Left renal pelvis (tissue), 4 donors: ENCODE measurements at places on chromosomes 4 and X.

- DNase-seq = no peak
Measured at GRCh38 chr4:142044271-142044670, 407.9 kb downstream of the IL15 start.

- no peak for DNase-seq
Measured at GRCh38 chrX:57647020-57647419, 33.0 kb downstream of the NLRP2B start.

DNA sequence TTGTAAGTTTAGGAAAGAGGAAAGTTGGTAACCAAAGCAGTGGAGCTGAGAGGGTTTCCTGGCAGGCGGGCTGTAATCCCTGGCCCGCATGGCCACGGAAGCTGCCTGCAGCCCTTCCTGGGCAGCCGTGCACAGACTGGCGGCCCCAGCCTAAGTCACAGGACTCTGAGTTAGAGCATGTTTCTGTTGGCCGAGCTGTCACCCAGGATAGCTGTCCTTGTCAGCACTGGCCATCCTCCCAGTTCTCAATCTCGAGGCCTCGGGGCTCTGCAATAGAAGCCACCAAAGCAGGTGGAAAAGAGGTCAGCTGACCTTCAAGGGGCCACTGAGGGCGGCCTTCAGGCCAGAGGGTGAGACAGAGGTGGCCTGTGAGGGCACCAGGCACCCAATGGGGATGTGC, 20.5 kb downstream of the PNMA6E start:
- DNase-seq = no peak

DNA sequence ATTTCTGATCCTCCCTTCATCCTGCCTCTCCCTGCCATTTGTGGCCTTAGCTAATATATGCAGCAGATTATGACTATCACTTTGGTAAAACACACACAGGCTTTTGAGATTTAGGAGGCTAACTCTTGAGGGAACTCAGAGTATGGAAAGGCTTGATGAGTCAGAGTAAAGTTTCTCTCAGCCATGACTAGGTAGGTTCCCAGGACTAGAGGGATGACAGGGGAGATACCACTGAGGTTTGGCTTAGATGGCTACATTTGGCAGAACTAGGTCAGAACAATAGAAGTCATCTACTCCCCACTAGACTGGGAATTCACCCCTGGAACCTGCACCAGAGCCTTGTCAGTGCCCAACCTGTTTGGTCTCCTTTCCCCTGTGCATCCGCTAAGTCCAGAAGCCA, 585.7 kb downstream of the TLL1 start:
- DNase-seq = no peak

DNA sequence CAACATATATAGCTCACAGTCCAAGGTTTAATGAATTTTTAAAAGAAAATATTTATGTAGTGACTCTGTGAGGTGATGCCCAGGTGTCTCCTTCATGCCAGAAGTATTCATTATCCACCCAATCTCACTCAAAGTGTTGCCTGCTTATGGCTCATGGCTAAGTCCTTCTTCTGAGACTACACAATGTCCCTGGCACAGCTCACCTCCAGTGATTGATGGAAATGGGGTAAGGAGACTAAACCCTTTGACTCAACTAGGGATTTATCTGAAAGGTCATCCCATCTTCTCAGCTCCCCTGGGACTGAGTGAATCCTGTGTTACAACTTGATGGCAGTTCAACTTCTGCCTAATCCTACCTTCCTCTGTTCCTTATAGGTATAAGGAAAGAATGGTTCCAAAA, 74.2 kb downstream of the FAM13A start:
- DNase-seq = no peak

DNA sequence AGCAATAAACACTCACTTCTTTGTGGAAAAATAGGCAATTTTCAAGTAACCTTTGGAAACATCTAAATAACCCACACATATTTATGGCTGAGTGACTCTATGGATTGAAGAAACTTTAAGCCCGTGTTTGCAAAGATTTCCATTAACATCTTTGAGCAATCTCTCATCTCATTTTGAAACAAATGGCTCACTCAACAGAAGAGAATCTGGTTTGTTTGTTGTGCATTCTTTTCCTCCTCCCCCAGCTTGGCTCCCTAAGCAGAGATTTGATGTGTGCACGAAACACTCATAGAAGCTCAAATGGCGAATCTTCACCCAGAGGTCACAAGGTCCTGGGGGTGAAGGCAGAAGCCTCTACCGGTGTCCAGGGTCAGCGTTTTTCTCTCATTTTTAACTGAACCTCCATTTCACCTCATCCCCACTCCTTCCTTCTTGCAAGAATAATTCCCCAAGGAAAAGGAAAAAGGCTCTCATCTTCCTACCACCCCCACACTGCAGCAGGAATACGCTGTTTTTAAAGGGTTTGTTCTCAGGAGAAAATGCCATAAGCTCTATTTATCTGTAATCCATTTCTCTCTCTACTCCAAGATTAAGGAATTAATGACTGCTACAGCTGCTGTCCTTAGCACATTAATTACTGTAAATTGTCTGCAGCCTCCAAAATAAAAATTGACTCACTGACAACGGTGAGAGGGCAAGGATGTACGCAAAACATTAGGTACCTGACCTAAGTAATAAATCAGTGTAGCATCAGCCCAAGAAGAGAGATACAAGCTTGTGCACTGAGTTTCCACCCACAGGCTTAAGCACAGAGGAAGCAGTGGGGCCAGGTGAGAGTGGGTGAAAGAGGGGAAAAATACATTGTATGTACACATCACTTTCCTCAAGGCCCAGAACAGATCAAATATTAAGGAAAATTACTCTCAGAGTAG, 307.6 kb upstream of the NOCT start:
- DNase-seq = no peak

- no peak for DNase-seq
Measured at GRCh38 chr4:64940698-64941097, 531.4 kb upstream of the TECRL start.

DNA sequence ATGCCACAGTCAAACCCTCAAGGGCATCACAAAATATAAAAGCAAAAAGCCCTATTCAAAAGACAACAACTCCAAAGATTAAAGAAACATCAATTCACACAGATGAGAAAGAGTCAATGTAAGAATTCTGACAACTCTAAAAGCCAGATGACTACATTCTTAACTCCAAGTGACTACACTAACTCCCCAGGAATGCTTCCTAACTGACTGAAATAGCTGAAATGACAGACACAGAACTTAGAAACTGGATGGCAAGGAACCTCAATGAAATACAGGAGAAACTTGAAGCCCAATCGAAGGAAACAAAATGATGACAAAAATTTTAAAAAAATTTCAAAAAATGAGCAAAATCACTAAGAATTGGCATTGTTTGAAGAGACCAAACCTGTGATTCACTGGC, 1047.6 kb upstream of the PCDH10 start:
- DNase-seq = no peak

DNA sequence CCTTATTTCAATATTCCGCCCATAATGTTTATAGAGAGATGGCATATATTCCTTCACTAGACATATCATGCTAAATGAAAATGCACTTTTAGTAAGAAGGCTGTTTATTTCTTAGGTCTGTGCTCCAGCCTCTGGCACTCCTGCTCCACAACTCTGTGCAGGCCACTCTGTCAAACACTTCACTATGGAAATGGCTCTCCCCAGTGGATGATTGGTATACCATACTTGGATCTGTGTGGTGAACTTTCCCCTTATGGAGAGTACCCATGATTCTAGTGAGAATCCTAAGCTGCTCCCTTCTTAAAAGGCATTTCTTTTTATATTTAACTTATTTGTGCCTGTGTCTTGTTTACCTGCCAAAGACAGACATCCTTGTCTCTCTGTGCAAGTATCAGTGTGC, 480.1 kb upstream of the GALNT7 start:
- no peak for DNase-seq

DNA sequence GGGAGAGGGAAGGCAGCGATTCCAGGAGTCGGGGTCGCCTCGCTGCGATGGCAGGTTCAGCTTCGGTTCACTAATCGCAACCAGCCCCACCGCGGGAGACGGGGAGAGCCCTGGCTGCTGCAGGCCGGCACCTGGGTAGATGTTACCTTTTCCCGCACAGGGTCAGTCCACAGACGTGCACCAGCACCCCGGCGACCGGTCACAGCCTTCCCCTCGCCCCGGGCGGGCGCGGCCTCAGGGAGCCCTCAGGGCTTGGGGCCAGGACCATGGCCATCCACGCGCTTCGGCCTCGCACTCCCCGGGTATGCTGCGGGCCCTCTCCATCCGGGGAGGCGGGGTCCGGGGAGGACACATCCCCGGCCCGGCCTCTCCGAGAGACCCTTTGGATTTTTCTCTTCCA, 26.1 kb upstream of the EXOC1L start:
- DNase-seq = no peak

DNA sequence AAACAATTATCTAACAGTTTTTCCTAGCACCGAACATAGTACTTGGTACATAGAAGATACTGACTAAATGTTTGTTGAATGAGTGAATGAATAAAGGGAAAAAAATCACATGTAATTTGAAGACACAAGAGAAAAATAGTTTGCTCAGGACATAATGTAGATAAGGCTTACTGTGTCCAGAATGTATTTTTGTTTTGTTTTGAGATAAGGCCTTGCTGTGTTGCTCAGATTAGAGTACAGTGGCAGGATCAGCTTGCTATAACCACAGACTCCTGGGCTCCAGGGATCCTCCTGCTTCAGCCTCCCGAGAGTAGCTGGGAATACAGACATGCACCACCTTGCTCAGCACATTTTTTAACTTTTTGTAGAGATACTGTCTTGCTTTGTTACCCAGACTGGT, 6.5 kb downstream of the FAM199X start:
- DNase-seq = no peak

DNA sequence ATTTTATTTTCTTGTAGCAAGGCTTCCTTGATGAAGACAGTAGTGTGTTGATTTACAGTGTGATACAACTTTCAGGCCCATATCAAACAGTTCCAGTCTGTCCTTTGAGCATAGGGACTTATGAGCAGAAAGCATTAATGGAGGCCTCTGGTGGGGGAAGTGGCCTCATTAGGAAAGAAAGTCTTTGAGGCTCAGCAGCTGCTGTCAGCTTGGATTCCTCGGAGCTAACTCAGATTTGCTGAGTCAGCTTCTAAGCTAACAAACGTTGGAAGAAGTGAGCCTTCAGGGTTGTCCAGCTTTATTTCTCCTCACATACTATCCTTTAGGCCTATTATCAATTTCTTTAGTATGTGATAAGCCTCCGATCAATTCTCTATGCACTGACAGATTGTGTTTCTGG, 15.8 kb upstream of the SFRP2 start:
- no peak for DNase-seq

GRCh38 chr4:145716200-145716599, 36.3 kb downstream of the C4orf51 start:
- no peak for DNase-seq

DNA sequence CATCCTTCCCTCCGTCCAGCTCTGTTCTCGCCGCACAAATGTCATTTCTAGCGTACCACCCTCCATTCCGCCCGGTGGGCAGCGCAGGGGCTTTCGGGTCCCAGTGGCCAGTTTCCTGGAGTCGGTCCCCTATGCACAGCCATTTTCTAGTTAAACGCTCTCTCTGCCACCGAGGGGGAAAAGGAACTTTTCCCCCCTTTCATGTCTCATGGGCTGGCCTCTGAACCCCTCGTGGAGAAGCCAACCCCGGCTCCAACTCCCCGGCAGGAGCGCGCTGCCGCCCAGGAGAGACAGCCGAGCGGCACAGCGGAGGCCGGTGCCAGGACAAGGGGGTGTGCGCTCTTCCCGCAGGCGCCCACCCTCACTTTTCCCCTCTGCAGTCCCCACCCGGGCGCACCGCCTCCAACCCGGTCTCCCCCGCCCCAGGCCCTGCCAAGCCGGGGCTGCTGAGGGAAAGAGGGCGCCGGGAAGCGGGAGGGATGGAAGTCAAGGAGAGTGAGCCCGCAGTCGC, 662 bp downstream of the APBB2 start:
- no peak for DNase-seq

GRCh38 chr4:25343671-25344070, 31.1 kb downstream of the ZCCHC4 start:
- no peak for DNase-seq

DNA sequence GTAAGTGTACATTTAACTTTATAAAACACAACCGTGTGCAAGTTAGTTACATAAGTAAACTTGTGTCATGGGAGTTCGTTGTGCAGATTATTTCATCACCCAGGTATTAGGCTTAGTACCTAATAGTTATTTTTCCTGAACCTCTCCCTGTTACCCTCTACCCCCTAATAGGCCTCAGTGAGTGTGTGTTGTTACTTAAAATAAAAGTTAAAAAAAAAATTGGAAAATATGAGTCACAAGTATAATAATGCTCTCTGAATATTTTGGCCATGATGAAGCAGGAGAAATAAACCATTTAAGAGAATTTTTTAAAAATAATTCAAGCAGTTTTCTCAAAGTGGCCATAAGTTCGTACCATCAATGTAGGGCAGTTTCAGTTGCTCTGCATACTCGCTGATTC, 105.1 kb upstream of the GRID2 start:
- DNase-seq = no peak

DNA sequence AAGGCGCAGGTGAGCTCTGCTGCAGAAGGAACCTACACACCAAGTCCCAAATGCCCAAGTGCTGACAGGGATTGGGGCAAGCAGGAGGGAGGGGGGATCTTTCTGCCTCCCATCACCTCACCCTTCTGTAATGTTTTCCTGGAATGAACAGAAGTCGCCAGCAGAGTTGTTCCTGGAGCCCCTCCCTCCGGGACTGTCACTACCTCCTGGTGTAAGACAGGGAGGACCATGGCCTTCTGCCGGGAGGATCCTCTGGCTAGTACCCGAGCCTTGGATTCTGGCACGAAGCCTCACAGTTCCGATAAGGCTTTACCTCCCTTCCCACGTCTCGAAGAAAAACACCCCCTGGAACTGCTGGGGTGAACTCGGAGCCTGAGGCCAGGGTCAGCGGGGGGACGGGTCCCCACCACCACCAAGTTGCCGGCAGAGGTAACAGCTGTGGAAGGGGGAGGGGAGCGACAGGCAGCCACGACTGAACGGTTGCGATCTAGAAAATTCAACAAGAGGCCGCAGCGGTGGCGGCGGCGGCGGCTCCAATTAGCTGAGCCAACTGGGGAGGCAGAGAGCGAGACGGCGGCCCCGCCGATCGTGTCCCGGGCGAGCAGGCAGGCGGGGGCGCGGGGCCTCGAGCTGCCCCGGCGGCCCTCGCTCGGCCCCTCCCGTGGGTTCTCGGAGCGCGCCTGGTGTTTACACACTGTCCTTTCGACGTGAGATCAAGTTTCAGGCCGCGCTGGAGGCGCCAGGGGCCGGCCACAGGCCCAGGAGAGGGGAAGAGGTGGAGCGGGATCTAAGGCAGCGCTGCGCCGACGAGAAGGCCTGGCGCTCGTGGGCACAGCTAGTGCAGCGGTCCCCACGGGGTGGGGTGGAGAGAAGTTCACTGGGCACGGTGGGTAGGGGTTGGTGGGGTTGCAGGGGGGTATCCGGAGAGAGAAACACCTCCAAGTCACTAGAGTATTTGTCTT, 53.7 kb upstream of the BCOR start:
- DNase-seq = no peak
